T-cell (primary cell): ENCODE measurements at places on chromosomes 7 and 10. TPM values are rescaled to one million over a fixed set of nuclear protein-coding genes. Genes with fewer than 3 reads are reported as not detected.

CCNJ gene
- 5.9 TPM for total RNA-seq

TMEM270 gene
- not detected for total RNA-seq

GNGT1 gene
- total RNA-seq = not detected

- DNase-seq = no peak
These were observed 12.0 kb downstream of the TBX20 start for GRCh38 chr7:35241884-35242283.

GRCh38 chr7:148579366-148579765 is 11.2 kb upstream of the C7orf33 start:
- DNase-seq = no peak

DNA sequence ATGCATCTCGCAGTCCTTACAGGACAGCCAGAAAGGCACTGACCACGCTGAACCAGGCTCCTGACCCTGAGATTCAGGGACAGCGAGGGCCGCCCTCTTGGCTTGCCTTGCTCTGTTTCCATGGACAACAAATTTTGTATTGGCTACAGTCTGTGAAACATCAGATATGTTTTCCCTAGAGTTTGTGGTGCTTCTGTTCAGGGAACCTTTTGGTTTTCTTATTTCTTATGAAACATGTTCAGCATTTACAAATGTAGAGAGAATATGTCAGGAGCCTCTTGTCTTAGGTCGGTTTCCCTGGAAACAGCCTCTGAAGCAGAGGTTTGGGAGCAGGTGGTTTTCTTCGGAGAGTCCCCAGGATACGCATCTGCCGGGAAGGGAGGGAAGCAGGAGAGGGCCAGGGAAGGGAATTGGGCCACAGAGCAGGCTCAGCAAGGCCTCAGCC is 260.1 kb downstream of the CCDC3 start:
- no peak for DNase-seq

- DNase-seq = no peak
These were observed 21.6 kb downstream of the PRPF18 start for GRCh38 chr10:13608246-13608853.
